ENCODE measurements at places on chromosomes 4 and X.
A peak's percentile ranks its signal among the peaks of the same experiment; 100 is the strongest.

GRCh38 chrX:41066391-41066790 is 18.9 kb upstream of the USP9X start:
- no peak for DNase-seq

GRCh38 chr4:148015058-148015457 is 283.2 kb downstream of the ARHGAP10 start:
- DNase-seq, result no peak

DNA sequence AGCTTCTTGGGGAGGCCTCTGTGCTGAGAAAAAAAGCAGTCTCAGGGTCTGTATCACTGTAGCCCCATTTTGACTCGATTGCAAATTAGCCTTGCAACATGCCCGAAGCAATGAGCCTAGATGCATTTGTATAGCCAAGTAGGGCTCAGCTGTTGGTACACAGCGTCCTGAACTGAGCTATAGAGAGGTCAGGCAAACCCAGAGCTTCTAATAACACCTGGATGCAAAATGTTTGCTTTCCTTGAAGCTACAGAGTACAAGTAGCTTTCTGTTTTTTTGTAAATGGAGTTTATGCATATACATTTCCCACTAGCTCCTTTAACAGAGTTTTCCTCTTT is 87.8 kb downstream of the PLAC1 start:
- no peak for DNase-seq

GRCh38 chr4:150411520-150411919 is 170.4 kb upstream of the MAB21L2 start:
- DNase-seq, result no peak

DNA sequence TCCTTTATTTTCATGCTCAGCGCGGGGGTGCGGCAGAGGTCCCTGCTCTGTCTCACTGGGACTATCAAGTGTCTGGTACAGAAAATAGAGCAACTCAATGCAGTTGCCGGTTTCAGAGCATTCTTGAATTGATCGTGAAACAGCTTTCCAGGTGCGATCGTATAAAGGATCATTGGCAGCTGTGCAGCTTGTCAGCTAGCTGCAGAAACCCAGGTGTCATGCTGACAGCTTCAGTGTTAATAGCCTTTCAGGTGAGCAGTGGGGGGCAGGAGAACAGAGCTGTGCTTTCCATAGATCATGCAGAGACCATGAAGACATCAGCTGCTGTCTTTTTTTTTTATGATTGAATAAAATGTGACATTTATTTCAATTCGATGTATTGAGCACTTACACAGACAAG is 583.9 kb downstream of the NLGN4X start:
- DNase-seq, result no peak

DNA sequence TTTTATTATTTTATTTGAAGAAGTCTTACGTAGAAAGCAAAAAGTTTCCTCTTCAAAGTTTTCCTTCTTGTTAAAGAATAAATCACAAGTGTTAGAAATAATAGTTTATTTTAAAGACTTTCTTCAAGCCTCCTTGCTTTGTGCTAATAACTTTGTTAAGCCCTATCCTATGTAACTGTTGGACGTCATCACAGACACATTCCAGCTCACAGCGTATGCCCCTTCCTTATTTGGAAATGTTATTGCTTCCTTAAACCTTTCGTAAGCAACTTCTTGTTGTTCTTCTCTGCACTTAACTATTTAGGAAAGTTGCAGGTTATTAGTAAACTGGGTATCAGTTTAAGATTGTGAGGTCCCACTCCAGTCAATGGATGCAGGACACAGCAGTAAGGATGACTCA is 7.6 kb upstream of the SRD5A3 start:
- no peak for DNase-seq

DNA sequence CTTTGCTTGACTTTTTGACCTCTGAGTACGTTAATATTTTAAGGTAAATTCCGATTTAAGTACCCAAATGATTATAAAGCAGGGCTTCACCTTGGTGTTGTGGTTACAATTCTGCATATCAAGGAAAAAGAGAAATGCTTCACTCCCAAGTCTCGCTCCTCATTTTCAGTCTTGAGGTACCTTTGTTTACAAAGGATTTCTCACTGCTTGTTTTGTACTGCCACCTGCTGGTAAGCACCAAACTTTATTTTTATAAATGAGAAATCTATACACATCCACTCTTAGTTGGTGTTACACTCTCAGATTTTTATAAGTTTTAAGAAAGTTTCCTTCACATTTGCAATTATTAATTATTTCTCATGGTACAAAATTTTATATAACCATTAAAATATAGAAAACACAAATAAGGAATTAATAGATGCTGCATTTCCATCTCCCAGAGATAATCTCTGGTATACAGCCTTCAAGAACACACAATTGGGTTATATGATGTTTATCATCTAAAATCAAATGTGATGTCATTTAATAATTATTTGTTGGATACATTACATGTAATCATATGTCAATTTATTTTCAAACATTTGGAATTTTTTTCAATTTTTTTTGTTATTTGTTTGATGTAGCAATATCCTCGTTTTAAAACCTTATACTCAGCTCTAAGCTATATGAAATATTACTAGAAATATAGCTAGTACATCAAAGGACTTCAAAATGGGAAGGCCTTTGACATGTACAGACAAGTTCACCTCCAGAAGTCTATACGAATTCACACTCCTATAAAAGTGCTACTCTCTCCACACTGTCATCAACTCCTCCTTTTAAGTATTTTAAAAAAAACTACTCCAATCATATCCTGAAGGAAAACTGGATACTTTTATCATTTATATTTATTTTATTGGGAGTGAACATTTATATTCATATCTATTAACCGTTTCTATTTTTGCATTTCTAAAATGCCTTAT is 179.9 kb downstream of the KCNIP4 start:
- no peak for DNase-seq

- peak; percentile 25 for DNase-seq
Measured at GRCh38 chr4:151407466-151408379, 1.3 kb upstream of the FHIP1A start.

DNA sequence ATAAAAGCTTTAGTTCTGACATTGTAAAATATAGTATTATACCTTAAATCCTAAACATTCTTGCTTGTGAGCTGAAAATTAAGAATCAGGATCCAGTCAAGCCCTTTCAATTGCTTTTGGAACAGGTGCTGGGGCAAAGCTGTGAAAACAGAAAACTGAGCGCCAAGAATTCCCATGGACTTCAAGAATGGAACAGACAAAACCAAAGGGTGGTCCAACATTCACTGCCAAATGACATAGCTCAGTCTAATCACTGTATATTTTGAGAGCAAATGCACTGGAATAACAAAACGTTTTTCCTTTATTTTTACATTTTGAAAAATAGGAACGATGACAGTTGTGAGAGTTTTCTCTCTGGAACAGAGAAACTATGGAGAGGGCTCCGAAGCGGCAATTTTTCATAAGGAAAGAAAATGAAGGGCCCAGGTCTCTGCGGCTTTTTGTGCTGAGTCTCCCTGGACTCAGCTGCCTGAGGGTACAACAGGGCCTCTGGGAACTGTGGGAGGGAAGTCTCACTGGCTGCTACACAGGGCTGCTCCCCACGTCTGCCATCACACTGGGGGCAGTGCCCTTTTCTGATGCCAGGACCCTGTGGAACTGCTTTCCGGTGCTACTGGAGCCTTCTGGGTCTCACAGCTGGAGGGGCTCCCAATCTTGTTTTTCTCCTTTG is 56.0 kb upstream of the BMPR1B start:
- no peak for DNase-seq
